ENCODE measurements at places on chromosomes 1 and 21. TPM values are rescaled to one million over a fixed set of nuclear protein-coding genes. Genes with fewer than 3 reads are reported as not detected.

The NPHS2 gene
- total RNA-seq = not detected

DNA sequence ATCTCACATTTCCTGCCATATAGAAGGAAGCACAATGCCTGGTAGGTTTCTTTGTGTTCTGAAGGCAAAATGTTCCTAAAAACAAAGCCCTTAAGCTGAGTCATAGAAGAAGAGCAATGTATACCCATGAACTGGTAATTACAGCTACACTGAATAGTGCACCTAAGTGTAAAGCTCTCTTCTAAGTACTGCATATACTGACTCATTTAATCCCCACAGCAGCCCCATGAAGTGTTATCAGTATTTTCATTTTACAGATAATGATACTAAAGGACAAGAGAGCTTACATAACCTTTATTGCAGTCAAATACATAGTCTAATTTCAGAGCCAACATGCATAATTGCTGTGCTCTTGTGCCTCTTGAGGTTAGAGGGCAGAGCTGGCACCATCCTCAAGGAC lies 239.9 kb downstream of the DPYD start:
- no peak for DNase-seq
- no peaks in the 10 kb centered on the region for H3K27me3 ChIP-seq
- no peak overlapping the region for H3K27ac ChIP-seq
- H3K4me1 ChIP-seq = no peaks in the 10 kb centered on the region
- no peak overlapping the region for H3K4me3 ChIP-seq

The FBXO44 gene
- 16.8 TPM for total RNA-seq

The LRRC53 gene
- total RNA-seq = not detected

DNA sequence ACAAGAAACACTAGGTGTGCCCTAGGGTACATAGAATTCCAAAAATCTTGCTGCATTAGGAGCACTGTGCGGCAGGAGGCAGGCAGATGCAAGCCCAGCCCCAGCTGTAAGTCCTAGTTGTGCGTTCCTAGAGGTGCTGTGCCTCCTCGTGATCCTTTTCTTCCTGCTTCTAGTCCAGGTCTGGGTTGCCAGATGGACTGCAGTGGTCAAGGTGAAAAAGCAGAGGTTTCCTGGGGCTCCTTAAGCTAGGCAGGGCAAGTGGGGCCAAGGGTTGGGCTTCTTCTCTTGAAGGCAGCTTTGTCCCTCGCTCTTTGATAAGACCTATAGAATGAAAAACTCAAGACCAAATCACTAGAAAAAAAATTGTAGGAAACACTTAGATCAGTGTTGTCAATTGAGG lies 21.6 kb upstream of the SLC45A3 start:
- DNase-seq = no peak
- H3K36me3 ChIP-seq = peaks cover 6% of the 10 kb centered on the region
- H3K27me3 ChIP-seq = peaks cover 7% of the 10 kb centered on the region
- H3K4me1 ChIP-seq = no peaks in the 10 kb centered on the region
- H3K4me3 ChIP-seq = no peak overlapping the region
- no peak overlapping the region for H3K27ac ChIP-seq

GRCh38 chr1:231768416-231768815 lies 141.8 kb downstream of the DISC1 start:
- H3K27ac ChIP-seq = no peak overlapping the region
- no peak for DNase-seq
- no peaks in the 10 kb centered on the region for H3K27me3 ChIP-seq
- H3K4me1 ChIP-seq = no peaks in the 10 kb centered on the region
- no peak overlapping the region for H3K4me3 ChIP-seq

- no peaks in the 10 kb centered on the region for H3K36me3 ChIP-seq
- no peaks in the 10 kb centered on the region for H3K4me1 ChIP-seq
- no peak overlapping the region for H3K4me3 ChIP-seq
- H3K27ac ChIP-seq = no peak overlapping the region
- DNase-seq = no peak
- peaks cover 9% of the 10 kb centered on the region for H3K27me3 ChIP-seq
These were observed 180.8 kb upstream of the CAMK1G start for GRCh38 chr1:209402697-209403096.

The GMEB1 gene
- 22.6 TPM for total RNA-seq

GRCh38 chr21:20522611-20523010 lies 475.6 kb upstream of the NCAM2 start:
- H3K36me3 ChIP-seq = no peaks in the 10 kb centered on the region
- no peak overlapping the region for H3K27ac ChIP-seq
- no peaks in the 10 kb centered on the region for H3K27me3 ChIP-seq
- no peak for DNase-seq
- no peak overlapping the region for H3K4me3 ChIP-seq
- no peaks in the 10 kb centered on the region for H3K4me1 ChIP-seq

The SYNC gene
- total RNA-seq = not detected

DNA sequence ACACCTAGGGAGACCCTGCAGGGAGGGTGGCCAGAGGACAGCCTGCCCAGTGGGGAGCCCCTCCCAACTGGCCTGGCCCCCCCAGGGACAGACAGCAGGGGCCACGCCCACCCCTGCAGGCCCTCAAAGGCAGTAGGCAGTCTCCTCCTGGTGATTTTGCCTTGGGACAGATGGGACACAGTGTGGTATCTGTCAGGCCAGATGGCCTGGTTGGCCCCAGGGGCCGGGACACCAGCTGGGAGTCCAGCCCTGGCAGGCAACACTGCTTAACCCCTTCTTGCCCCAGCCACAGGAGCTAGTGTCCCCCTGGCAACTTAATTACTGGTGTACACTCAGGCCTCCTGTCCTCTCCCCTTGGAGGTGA lies 17.8 kb downstream of the IFFO2 start:
- H3K36me3 ChIP-seq = peaks cover 3% of the 10 kb centered on the region
- H3K27me3 ChIP-seq = no peaks in the 10 kb centered on the region
- H3K4me1 ChIP-seq = peaks cover 77% of the 10 kb centered on the region
- no peak overlapping the region for H3K4me3 ChIP-seq
- no peak overlapping the region for H3K27ac ChIP-seq

GRCh38 chr1:37483785-37484184 lies 9.4 kb downstream of the ZC3H12A start:
- no peak overlapping the region for H3K4me3 ChIP-seq
- no peak for DNase-seq
- peaks cover 44% of the 10 kb centered on the region for H3K4me1 ChIP-seq
- H3K36me3 ChIP-seq = peaks cover 53% of the 10 kb centered on the region
- H3K27ac ChIP-seq = peak overlapping the region; percentile 47
- H3K27me3 ChIP-seq = no peaks in the 10 kb centered on the region

GRCh38 chr1:6348511-6349191 lies 44.9 kb downstream of the ACOT7 start:
- H3K36me3 ChIP-seq = no peaks in the 10 kb centered on the region
- H3K4me1 ChIP-seq = peaks cover 20% of the 10 kb centered on the region
- H3K27me3 ChIP-seq = no peaks in the 10 kb centered on the region
- no peak overlapping the region for H3K4me3 ChIP-seq
- peak overlapping the region; percentile 67 for H3K27ac ChIP-seq
- peak; percentile 68 for DNase-seq

The PRXL2B gene
- total RNA-seq = 34.6 TPM

- peaks cover 3% of the 10 kb centered on the region for H3K36me3 ChIP-seq
- DNase-seq = no peak
- H3K4me1 ChIP-seq = peaks cover 15% of the 10 kb centered on the region
- H3K27me3 ChIP-seq = no peaks in the 10 kb centered on the region
These were observed 6.6 kb downstream of the IPO13 start for GRCh38 chr1:43953361-43953760.

DNA sequence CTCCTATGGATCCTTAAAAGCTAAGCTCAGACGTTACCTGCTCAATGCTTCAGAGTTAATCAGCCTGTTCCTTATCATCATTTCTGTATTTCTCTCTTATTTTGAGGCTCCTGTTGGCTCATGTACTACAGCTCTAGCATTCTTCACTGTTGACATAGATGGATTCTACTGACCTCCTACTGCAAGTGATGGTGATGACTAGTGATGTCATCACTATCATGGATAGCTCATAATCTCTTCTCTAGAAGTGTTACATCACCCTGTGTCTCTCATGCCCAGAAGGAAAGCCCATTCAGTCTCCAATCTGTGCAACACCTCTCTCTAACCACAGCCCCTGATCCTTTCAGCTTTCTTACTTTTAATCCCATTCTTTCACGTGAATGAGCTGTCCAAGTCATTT lies 168.2 kb upstream of the DPT start:
- H3K4me3 ChIP-seq = no peak overlapping the region
- H3K36me3 ChIP-seq = no peaks in the 10 kb centered on the region
- no peak for DNase-seq
- no peak overlapping the region for H3K27ac ChIP-seq

The PDZK1 gene
- total RNA-seq = not detected

DNA sequence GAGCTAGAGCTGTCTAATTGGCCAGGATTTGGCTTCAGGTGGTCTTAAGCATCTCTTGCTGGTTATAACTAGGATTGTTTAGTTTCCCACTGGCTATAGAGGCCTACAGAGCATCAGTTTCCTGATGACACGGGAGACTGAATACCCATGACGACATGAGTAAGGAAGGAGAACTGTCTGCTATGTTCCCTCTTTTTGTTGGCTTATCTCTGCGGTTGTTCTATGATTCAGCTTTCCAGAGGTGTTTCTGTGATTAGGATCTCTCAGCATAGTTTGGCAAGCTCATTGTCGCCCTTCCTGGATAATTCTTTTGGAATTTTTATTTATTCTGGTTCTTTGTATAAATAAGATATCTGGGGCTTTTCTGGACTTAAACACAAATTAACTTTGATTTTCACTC lies 163.4 kb downstream of the OLFM3 start:
- no peak overlapping the region for H3K27ac ChIP-seq
- H3K27me3 ChIP-seq = no peaks in the 10 kb centered on the region
- no peak overlapping the region for H3K4me3 ChIP-seq
- no peaks in the 10 kb centered on the region for H3K36me3 ChIP-seq
- no peak for DNase-seq

DNA sequence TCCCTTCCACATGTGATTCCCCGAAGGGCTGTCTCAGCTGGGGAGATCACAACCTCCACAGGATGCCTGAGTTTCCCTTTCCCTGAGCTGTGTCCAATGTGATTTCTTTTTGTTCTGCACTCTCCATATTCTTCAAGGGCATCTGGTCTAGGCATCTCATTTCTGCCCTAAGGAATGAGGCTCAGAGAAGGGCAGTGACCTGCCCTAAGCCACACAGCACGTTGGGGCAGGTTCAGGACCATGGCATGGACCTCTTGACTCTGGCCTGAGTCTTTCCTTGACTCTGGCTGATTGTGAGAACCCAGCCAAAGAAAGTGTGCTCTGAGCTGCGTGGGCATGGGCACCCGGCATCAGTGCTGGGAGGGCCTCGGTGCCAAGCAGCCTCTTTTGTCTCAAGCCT lies 590.3 kb downstream of the PTPRU start:
- H3K27ac ChIP-seq = no peak overlapping the region
- H3K36me3 ChIP-seq = no peaks in the 10 kb centered on the region
- H3K27me3 ChIP-seq = peaks cover 3% of the 10 kb centered on the region
- DNase-seq = no peak
- H3K4me1 ChIP-seq = no peaks in the 10 kb centered on the region

The CLCA4 gene
- total RNA-seq = not detected

The CFHR3 gene
- total RNA-seq = not detected

DNA sequence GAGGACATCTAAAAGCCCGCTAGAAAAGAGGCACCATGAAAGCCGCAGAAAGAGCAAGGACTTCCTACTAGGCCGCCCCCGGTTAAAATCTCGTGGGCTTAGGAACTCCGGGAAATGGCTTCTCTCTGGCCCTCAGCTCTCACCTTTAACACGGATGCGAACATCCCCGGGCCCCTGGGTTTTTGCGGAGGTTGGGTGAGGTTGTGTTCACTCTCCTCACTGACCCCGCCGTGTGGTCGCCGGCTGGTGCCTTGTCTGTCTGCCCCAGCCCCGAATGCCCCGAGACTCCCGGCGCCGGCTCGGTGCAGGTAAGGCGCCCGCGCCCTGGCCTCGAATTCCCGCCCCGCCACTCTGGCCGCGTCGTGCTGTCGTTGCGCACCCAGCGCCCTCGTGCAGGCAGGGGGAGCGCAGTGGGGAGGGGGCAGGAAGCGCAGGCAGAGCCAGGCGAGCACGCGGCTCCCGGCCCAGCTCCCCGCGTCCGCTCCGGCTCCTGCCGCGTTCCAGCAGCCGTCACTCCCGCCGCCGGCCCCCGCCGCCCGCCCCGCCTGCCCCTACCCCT lies at the start of gene SHISAL2A:
TSS of gene SHISAL2A (plus strand) at position 437 of the 559 bp plus-strand sequence. CDS start 326 bp downstream, outside the sequence.
- H3K27me3 ChIP-seq = no peaks in the 10 kb centered on the region
- H3K4me1 ChIP-seq = peaks cover 65% of the 10 kb centered on the region
- peaks cover 2% of the 10 kb centered on the region for H3K36me3 ChIP-seq
- peak; percentile 73 for DNase-seq
- H3K27ac ChIP-seq = peak within 1 kb of the TSS; percentile 92
- H3K4me3 ChIP-seq = peak within 1 kb of the TSS; percentile 85

DNA sequence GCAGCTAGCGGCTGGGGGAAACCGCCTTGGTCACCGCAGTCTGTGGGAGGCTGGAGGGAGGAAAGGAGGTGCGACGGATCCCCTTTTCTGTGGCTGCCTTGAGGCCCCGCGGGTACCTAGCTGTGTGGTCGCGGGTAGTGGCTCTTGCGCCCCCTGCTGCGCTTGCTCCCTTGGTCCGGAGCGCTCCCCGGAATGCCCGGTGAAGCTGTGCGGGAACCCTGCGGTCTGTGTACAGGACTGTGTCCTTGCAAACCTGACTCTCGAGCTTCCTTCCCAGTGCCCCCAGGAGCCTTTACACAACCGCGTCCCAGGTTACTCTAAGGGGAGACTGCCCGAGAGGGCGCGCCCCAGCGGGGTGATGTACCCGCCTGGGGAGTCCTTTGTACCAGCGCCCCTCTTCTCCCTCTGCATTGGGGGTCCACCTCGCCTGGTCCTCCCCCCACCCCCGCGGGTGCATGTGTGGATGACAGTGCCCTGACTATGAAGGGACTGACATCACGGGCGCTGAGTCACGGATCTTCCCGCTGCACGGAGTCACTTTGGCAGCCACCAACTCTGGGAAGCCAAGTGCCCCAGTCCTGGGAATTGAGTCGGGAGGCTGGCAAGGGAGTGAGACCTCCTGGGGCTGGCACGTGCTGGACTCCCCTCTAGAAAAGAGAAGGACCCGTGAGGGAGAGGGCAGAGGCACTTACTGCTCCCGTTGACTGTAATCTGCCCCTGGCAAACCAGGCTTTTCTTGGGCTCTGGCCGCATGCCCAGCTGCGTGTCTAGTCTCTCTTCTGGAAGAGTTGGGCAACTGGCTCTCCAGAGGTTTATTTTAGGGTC lies 816 bp downstream of the IL6R start:
- DNase-seq = peak; percentile 85
- H3K36me3 ChIP-seq = peaks cover 1% of the 10 kb centered on the region
- peaks cover 85% of the 10 kb centered on the region for H3K4me1 ChIP-seq
- peak overlapping the region; percentile 92 for H3K4me3 ChIP-seq

The SEMA6C gene
- total RNA-seq = 2.5 TPM

DNA sequence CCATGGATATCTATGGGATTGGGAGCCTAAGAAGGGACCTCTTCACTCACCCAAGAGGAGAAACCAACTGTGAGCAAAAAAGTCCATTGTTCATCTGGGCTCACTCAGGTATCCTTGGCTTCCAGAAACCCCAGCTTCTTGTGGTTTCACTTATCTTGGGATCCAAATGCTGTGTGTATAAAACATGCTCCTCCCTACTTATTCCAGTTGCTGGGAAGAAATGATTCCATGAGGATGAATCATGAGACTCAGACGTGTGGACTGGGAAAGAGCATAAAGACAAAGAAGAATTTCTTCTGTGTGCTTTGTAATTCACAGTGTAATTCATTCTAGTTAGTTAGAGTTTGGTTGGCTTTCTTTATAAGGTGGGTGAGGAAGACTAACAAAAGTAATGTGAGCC lies 283.7 kb downstream of the ZNF648 start:
- H3K36me3 ChIP-seq = no peaks in the 10 kb centered on the region
- no peaks in the 10 kb centered on the region for H3K4me1 ChIP-seq
- peaks cover 9% of the 10 kb centered on the region for H3K27me3 ChIP-seq
- H3K27ac ChIP-seq = no peak overlapping the region
- no peak overlapping the region for H3K4me3 ChIP-seq
- no peak for DNase-seq

The SEMA4A gene
- 68.2 TPM for total RNA-seq

GRCh38 chr21:34700605-34701004 lies 31.8 kb downstream of the CLIC6 start:
- DNase-seq = no peak
- no peak overlapping the region for H3K4me3 ChIP-seq
- H3K36me3 ChIP-seq = no peaks in the 10 kb centered on the region
- no peaks in the 10 kb centered on the region for H3K4me1 ChIP-seq

Data from activated CD4-positive, alpha-beta memory T cell treated with anti-CD3 and anti-CD28 coated beads for 36 hours (primary cell).